ENCODE measurements at places on chromosomes 5 and 9. TPM values are rescaled to one million over a fixed set of nuclear protein-coding genes. Genes with fewer than 3 reads are reported as not detected.

DNA sequence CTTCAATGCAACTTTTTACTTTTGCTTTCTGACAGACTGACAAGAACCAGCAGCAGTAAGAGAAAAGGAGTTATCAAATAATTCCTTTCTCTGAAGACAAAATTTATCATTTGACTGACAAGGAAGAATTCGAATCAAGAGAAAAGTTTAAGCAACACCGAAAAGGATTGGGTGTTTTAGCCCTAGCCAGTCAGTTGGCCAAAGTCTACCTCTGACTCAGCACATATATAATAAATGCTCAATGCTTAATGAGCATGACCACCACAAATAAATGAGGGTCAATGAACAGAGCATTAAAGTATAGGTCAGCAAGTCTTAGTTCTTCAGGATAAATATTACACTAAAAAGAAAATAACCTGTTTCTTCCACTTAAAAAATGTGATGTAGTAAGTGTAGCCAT is 1603.5 kb upstream of the C9orf72 start:
- no peak overlapping the region for H3K27ac ChIP-seq
- DNase-seq, result no peak
- H3K4me1 ChIP-seq, result no peaks in the 10 kb centered on the region
- no peaks in the 10 kb centered on the region for H3K36me3 ChIP-seq
- no peak overlapping the region for H3K4me3 ChIP-seq

GRCh38 chr9:98132806-98133631 is 14.0 kb upstream of the TRIM14 start:
- no peaks in the 10 kb centered on the region for H3K4me1 ChIP-seq
- H3K27ac ChIP-seq, result no peak overlapping the region
- H3K4me3 ChIP-seq, result no peak overlapping the region
- H3K36me3 ChIP-seq, result no peaks in the 10 kb centered on the region
- no peak for DNase-seq

GRCh38 chr9:17204611-17205152 is 69.8 kb downstream of the CNTLN start:
- H3K4me1 ChIP-seq, result no peaks in the 10 kb centered on the region
- no peak overlapping the region for H3K27ac ChIP-seq
- DNase-seq, result no peak
- H3K4me3 ChIP-seq, result no peak overlapping the region

The INSL6 gene
- total RNA-seq, result not detected

The NUDT12 gene
- 8.9 TPM for total RNA-seq

The COL27A1 gene
- total RNA-seq, result 3.9 TPM

All from GM23248 (cell line).